ENCODE measurements at places on chromosomes 5 and 9.

DNA sequence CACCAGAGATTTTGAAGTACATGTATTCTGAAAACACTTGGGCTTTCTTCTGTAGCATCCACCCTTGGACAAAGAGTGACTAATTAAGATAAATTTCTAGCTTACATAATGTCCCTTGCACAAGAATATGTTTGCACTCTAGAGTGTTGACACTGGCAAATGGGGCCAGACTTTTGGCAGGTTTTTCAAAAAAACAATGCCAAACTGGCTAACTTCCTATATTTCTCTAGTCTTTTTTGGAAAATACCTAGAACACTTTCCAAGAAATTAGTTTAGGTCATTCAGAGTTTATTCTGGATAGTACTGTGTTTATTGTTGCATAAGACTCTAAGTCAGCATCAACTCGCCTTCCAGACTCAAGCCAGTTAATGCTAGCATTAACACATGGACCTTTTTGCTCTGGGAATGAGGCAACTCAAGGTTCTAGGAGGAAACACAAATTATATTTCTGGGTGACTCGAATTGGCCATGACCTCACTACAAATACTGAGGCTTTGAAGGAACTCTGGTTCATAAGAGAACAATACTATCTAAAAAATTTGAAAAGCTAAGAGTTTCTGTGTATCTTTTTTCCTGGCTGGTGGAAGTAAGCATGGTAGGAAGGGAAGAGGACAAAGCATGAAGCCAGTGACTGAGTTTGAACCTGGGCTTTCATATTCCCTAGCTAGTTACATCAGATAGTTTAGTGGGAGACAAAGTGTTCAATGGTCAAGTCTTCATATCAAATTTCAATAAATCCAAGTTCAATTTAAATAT, 101.6 kb downstream of the NREP start:
- DNase-seq, result peak; percentile 34

- no peak for DNase-seq
These were observed 125.0 kb upstream of the LPCAT1 start for GRCh38 chr5:1648806-1649205.

GRCh38 chr5:133968204-133968980, at the start of gene C5orf15:
Gene C5orf15, minus strand, starts transcription at chr5:133968625. Its CDS starts 41 bp downstream, at chr5:133968584.
- DNase-seq, result peak; percentile 98

DNA sequence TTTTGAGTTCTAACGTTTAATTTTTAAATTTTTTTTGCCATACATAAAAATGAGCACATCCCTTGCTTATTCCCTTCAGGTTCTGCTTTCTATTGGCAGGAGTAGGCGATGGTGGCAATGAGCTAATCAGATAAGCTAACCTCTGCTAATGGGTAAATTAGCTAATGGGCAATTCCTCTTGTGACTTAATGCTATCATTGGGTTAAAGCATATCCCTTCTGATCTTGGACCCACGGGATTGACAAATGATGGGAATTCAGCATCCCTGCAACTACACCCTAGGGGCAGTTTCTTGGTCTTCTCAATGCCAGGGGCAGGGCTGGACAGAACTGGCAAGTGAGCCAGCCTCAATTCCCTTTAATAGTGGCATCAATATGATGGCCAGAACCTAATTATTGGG, 70.2 kb upstream of the IL12B start:
- DNase-seq, result peak; percentile 38

- no peak for DNase-seq
These were observed 3.2 kb upstream of the ADAMTSL2 start for GRCh38 chr9:133531293-133531692.

- no peak for DNase-seq
These were observed 42.7 kb downstream of the SECISBP2 start for GRCh38 chr9:89361031-89361430.

DNA sequence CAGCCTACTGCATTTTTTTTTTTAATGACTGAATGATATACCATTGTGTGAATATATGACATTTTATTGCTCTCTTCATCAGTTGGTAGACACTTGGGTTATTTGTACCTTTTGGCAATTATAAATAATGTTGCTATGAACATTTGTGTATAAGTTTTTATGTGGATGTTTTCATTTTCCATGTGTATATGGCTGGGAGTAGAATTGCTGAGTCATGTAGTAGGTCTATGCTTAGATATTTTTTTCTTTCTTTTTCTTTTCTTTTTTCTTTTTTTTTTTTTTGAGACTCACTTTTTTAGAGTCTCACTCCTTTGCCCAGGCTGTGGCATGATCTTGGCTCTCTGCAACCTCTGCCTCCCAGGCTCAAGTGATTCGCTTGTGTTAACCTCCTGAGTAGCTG, 32.9 kb upstream of the FAM120AOS start:
- no peak for DNase-seq

DNA sequence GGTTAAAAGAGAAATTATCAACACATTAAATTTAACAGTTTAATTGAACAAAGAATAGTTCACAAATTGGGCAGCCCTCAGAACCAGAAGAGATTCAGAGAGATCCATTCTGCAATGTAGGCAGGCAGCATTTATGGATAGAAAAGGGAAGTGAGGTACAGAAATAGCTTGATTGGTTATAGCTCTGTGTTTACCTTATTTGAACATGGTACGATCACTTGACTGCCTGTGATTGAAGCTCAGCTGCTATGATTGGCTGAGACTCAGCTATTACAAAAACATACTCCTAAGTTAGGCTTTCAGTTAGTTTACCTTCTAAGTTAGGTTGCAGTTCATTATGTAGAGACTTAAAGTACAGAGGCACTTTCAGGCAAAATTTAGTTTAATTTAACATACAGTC, 7.3 kb downstream of the CNTRL start:
- DNase-seq, result peak; percentile 9

- no peak for DNase-seq
These were observed 20.3 kb upstream of the TERT start for GRCh38 chr5:1315018-1315708.

GRCh38 chr9:134591082-134591571, 50.5 kb upstream of the COL5A1 start:
- no peak for DNase-seq

DNA sequence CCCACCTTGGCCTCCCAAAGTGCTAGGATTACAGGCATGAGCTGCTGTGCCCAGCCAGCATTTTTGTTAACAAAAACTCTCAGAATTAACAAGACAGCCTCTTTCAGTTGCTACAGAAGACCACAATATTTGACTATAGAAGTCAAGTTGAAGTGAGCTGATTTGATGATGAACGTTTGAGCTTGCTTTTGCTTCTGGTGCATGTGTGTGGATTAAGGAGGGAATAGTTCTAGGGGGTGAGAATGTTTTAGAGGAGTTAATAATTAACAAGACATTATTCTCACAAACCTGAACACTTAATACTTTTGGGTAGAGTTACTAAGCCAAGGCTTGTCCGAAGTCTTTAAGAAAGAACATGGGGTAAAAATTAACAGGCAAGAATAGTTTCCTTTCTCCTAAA, 191.6 kb downstream of the TENT4A start:
- no peak for DNase-seq

Measured in inflammatory macrophage (primary cell).